B cell (primary cell): ENCODE measurements at places on chromosomes 13 and 19.

- no peak for DNase-seq
Measured at GRCh38 chr19:56748378-56748777, 76.8 kb upstream of the ZNF835 start.

GRCh38 chr13:100334214-100334613 lies 245.3 kb downstream of the PCCA start:
- DNase-seq, result no peak

DNA sequence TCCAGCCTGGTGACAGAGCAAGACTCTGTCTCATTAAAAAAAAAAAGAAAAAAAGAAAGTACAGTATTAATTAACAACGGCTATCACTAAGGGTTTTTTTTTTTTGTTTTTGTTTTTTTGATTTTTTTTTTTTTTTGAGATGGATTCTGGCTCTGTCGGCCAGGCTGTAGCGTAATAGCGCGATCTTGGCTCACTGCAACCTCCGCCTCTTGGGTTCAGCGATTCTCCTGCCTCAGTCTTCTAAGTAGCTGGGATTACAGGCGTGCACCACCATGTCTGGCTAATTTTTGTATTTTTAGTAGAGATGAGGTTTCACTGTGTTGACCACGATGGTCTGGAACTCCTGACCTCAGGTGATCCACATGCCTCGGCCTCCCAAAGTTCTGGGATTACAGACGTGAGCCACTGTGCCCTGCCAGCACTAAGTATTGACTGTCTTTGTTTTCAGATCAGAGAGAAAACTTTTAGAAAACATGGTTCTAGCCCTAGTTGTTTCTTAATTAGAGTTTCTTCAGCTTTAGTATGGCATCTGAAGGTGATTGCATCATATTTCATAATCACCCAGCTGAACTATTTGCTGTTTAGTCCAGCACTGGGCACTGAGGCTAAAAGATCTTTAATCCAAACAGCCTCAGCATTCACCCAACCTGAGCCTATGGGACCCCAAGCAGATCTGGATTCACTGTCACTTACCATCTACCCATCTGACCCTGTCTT lies 2.7 kb upstream of the GATAD2A start:
- no peak for DNase-seq

GRCh38 chr13:25800523-25800922 lies 251.3 kb downstream of the SHISA2 start:
- DNase-seq, result no peak

DNA sequence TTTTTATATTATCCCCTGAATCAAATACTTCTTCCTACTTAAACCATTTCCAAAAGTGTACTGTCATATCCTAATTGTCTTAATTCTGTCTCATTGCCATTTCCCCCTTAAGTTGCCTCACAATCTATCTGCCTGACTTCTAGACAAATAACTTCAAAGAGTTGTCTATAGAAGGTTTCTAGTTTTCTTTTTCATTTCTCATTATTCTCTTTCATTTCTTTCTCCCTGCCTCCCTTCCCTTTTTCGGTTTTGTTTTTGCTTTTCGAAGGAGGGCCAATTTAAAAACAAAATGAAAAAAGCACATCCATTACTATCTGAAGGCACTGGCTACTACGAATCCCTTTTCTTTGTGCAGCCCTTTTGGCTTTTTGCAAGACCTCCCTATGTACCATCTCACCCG lies 367.2 kb downstream of the DNAJC15 start:
- DNase-seq, result no peak

DNA sequence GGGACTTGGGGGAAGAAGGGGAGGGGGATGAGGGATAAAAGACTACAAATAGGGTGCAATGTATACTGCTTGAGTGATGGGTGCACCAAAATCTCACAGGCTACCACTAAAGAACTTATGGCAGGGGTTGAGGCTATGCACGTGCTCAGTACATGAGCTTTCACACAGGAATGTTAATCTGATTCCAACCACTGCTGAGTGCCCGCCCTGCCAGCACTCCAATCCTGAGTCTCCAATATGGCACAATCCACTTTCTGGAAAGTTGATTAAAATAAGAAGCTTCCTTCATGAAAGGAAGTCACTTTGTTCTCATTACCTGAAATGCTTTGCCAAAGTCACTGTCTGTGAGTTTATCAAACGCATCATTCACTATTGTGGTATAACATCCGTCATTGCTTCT lies 463.0 kb downstream of the IRS2 start:
- no peak for DNase-seq

DNA sequence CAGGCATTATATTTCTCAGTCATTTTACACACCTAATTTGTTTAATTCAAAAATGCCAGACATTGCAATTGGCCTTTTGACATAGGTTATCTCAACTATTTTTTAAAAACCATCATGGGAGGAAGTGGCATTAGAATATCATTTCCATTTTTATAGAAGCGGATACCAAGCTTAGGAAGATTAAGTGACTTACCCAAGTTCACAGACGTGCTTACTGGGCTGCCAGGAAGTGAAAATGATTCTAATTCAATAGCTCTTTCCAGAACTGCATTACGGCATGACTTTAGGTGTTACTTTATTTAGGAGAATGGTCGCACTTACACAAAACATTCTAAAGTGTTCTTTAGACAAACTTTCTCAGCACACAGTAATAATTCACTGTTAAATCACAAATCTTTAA lies 231.9 kb downstream of the KLF12 start:
- DNase-seq, result no peak

DNA sequence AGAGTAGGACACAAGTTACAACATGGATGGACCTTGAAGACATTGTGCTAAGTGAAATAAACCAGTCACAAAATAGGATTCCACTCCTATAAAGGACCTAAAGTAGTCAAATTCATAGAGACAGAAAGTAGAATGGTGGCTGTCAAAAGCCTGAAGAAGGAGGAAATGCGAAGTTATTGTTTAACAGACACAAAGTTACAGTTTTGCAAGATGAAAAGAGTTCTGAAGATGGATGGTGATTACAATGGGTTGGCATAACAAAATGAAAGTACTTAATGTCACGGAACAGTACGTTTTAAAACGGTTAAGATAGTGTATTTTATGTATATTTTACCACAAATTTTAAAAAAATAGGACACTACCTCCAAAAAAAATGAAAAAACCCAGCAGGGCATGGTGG lies 34.8 kb downstream of the FOXO1 start:
- DNase-seq, result no peak

- peak; percentile 74 for DNase-seq
Measured at GRCh38 chr19:18789883-18790565, 1.1 kb downstream of the COMP start.

DNA sequence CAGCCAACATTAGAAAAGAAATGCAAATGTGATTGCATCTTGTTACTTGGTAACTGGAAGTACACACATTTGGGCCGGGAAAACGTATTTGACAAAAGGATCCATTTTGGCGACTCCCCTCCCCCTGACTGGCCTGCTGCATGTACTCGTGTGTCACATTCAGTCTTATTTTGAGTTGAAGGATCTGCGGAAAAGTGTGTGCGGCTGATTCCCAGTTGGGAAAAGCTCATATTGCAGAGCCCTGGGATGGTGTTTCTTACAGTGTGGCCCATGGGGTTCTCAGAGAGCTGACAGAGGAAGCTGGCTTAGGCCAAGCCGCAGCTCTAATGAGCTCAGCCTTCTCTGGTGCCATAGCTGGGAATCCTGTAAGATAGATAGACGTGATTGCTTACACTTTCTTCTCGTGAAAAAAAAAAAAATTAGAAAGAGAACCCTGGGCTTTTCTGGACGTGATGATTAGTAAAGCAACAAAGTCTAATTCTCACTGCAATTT lies 170.3 kb upstream of the ARGLU1 start:
- no peak for DNase-seq

GRCh38 chr19:2288818-2289713 lies 7.1 kb upstream of the PEAK3 start:
- peak; percentile 71 for DNase-seq

GRCh38 chr13:30804474-30804873 lies 69.1 kb downstream of the ALOX5AP start:
- no peak for DNase-seq

DNA sequence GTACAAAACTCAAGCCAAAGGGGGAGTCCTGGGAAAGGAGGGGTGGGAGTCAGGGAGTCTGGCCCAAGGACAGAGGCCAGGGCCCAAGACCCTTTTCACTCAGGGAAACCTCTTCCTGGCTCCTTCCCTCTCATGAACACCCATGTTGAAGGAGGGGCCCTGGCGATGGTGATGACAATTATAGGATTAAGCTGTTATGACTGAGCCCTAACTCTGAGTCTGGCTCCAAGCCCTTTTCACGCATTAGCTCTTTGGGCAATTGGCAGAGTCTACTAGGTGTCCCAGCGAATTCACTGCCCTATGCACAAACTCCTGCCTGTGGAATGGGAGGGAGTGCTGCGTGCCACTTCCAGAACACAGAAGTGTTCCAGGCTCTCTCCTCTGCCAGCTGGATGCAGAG lies 20.7 kb downstream of the ZNF575 start:
- DNase-seq, result no peak

DNA sequence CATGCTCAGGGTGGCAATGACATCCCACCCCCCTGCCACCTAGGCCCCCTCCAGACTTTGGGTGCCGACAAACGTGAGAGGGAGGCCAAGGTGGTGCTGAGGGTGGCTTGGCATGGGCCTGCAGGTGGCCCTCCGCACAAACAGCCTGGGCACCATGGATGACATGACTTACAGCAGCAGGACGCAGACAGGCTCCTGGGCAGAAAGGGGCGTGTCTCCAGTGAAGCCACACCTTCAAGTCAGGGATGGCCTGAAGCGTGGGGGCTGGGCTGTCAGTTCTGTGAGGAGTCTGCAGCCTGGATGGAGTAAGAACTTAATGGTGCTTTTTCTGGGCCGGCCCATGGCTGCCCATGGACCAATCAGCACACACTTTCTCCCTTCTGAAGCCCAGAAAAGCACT lies 25.3 kb downstream of the POMP start:
- no peak for DNase-seq

DNA sequence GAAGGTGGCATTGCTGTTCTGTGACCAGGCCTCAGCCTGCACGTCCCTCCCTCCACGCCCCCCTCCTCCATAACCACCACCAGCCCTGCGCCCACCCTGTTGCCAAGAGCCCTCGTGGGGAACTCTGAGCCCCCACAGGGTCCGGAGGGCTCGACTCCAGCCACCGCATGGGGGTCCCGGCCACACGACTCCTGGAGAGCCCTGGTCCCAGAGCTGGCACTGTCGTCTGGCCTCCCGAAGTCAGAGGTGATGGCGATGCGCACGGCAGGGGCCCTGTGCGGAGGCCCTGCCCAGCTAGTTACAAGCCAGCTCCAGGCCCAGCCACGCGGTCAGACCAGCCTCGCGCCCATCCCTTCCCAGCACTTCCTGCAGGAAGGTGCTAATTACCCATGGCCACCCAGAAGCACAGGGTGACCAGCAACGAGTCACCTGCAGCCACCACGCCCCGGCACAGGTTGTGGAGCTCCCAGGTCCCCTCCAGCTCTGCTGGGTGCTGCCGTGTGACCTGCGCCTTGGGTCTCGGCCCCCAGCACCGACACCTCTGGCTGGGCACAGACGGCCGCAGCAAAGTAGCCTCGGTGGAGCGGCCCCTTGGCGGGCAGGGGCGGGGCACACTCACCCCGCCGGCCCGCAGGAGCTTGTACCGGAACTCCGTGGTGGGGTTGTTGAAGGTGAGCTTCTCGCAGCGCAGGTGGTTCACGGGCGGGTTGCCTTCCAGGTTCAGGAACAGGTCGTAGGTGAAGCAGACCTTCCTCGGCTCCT lies 49.6 kb downstream of the MLLT1 start:
- DNase-seq, result no peak

- DNase-seq, result no peak
Measured at GRCh38 chr13:106061781-106062180, 473.7 kb downstream of the EFNB2 start.

GRCh38 chr13:84263354-84264069 lies 381.2 kb upstream of the SLITRK1 start:
- no peak for DNase-seq

GRCh38 chr13:39900106-39900750 lies 244.8 kb downstream of the COG6 start:
- DNase-seq, result no peak

- DNase-seq, result no peak
Measured at GRCh38 chr13:80508031-80508430, 167.1 kb upstream of the SPRY2 start.

DNA sequence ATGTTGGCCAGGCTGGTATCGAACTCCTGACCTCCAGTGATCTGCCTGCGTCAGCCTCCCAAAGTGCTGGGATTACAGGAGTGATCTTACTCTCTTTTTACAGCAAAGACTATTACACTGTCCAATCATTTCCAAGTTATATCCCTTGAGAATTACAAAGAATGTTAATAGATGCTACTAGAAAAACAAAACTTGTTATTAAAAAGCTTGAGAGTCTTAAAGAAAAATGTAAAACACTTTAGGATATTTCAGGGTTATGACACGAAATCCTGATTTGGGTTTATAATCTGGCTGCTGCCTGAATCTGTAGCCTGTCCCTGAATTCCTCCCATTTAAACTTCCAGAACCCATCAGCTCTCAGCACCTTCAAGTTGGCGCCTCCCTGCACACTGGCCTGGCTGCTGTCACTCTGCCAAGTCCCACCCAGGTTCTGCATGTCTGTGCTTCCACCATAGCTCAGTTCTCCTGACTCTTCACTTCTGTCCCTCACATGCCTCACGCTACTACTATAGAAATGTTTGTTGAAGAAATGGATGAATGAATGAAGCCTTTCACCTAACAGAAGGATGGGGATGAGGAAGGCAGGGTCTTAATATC lies 55.8 kb upstream of the RFXAP start:
- DNase-seq, result no peak

- peak; percentile 51 for DNase-seq
Measured at GRCh38 chr13:91313103-91313502, 34.4 kb upstream of the MIR17HG start.
